ENCODE measurements at places on chromosomes 5 and 9.

DNA sequence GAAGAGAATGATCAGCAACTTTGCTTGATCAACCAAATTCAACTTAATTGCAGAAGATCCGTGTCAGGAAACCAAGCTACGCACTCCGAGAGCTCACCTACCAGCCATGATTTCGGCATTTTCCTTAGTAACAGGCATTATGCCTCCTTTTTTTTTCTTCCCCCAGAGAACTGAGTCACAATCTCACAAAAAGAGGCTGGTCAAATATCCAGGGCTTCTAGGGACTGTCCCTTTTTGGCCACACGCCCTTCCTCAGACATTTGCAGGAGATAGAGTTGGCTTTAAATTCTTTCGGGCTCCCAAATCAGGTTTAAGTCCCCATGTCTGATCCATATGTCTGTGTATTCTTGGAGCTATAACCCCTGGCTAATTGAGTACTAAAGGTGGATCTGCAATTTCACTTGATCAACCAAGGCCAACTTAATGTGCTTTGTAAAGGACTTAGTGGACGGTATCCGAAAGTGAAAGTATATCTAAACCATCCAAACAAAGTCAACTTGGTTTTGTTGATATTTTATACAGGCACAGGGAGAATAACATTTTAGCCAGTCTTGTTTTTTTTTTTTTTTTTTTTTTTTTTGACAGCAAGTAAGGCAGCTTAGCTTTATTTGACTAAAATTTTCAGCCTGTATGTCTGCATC is 100.8 kb upstream of the TBCA start:
- no peak for DNase-seq

DNA sequence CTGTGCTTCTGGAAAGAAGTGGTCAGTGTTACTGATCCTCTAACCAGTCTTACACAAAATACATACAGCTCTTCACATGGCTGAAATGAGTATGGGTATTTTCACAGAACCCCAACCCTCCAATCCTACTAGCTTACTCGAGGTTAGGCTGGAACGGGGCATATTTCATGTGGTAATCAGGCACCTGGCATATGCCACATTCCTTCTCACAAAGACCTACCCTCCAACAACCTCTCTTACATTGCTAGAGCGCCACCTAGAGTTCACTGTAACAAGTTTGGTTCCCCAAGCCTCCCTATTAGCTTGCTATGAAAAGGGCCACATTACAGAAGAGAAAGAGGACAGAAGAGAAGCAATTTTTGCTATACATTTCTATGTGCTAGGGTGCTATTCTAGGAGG is 597.3 kb downstream of the PRELID2 start:
- no peak for DNase-seq

DNA sequence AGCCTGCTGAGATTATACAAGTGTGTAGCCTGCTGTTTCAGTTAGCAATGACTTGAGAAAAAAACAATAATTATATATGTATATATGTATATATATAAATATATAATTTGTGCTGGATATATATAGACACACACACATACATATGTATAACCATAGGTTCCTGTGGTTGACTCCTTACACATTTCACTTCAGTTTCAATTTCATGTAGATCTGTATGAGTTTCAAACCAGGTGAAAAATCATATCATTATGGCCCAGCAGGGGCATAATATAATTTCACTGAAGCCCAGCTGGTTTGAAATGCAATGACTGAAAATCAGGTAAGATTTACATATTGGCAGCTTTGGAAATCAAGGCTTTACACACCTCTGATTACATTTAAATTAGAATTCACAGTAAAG is 690.4 kb upstream of the CDH18 start:
- no peak for DNase-seq

DNA sequence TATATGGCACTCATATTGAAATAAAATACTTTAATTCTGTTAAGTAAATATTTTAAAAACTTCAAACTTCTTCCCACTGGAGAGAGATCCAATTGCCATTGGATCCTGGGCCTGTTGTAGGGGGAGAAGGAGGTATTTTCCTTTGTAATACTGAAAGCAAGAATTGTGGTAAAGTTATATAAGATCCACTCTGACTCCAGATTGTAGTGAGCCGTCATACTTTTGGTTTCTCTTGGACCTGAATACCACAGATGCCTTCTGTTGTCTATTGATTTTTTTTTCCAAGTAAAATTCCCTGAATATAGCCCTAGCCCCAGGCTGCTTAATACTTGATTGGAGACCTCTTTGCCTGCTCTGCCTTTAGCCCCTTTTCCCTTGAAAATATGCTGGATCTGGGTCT is 86.9 kb downstream of the ATG10 start:
- DNase-seq, result no peak

- DNase-seq, result no peak
These were observed 19.9 kb downstream of the P4HA2 start for GRCh38 chr5:132207778-132208177.

GRCh38 chr5:78899922-78900362 is 85.2 kb downstream of the ARSB start:
- DNase-seq, result no peak

DNA sequence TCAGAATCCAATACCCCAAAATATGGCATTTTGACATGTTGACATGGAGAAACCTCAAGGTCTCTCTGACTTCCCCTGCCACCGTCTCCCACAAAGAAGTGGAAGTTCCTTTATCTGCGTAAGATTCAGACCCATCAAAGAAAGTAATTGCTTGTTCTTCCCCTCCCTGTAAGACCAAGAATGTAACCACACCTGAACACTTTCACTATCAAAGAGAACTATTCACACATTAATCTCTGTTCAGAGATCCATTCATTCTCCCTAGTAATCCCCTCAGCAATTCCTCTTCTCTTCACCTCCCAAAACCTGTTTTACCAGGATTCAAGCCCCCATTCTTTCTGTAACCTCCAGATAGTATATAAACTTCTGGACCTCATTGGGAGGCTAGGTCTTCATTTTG is 4.1 kb upstream of the SLC1A1 start:
- no peak for DNase-seq

Measured in T-helper 1 cell (primary cell).